ENCODE measurements at places on chromosomes 16 and 17. TPM values are rescaled to one million over a fixed set of nuclear protein-coding genes. Genes with fewer than 3 reads are reported as not detected.

- no peak for DNase-seq
Observed at GRCh38 chr17:43559161-43559816, 13.1 kb upstream of the ETV4 start.

DNA sequence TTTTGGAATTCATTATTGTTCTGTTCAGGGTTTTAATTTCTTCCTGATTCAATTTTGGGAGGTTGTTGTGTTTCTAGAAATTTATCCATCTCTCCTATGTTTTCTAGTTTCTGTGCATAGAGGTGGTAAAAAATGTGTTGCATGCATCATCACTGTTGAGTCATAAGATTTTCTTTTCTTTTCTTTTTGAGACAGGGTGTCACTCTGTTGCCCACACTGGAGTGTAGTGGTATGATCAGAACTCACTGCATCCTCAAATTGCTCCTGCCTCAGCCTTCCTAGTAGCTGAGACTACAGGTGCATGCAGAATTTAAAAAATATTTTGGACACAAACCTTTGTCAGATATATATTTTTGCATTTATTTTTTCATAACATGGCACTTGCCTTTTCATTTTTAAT lies 184.8 kb downstream of the BCAS3 start:
- no peak for DNase-seq

- no peak for DNase-seq
Observed at GRCh38 chr17:21042458-21043295, at the start of gene USP22. Gene USP22, minus strand, starts transcription at chr17:21043011. Its CDS starts 176 bp downstream, at chr17:21042835.

DNA sequence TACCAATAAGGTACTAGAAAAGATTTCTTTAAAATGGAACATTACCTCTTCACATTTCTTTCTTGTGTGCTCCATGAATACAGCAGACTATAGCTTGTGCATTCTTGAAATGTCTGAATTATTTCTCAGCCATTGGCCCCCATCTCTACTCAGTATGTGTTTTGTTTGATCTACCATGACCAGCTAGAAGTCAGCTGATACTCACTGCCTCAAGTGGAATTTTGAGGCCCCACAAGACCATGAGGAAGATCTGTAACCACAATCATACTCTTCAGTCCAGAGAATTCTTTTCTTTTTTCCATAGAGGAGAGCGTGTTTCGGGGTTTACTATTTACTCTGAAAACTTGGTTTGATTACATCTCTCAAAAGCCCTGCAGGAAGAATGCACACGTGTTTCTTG lies 319.1 kb downstream of the TOX3 start:
- no peak for DNase-seq

GRCh38 chr17:57612202-57613071 lies 132.7 kb downstream of the CCDC182 start:
- peak; percentile 70 for DNase-seq

DNA sequence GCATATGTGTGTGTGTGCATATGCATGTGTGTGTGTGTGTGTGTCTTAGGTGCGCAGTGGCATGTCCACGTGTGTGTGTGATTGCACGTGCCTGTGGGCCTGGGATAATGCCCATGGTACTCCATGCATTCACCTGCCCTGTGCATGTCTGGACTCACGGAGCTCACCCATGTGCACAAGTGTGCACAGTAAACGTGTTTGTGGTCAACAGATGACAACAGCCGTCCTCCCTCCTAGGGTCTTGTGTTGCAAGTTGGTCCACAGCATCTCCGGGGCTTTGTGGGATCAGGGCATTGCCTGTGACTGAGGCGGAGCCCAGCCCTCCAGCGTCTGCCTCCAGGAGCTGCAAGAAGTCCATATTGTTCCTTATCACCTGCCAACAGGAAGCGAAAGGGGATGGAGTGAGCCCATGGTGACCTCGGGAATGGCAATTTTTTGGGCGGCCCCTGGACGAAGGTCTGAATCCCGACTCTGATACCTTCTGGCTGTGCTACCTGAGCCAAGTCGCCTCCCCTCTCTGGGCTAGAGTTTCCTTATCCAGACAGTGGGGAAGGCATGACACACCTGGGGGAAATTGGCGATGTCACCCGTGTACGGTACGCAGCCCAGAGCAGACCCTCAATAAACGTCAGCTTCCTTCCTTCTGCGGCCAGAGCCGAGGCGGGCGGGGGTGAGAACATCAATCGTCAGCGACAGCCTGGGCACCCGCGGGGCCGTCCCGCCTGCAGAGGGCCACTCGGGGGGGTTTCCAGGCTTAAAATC lies 47.6 kb downstream of the IL21R start:
- DNase-seq = peak; percentile 36

DNA sequence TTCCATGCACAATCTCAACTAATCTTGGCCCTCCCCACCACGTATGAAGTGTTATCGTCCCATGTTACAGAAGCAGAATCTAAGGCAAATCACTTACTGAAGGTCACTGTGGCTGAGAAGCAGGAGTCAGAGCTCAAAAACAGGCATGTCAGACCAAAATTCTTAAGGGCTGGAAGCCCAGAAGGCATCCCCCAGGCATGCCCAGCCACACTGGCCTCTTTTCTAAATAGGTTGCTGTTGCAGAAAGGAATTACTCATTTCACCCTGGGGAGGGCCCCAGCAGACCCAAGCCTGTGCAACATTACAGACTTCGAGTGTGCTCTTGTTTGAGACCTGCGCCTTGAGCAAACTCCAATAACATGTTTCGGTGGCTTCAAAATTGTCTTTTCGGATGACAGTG lies 194.1 kb downstream of the RBFOX1 start:
- no peak for DNase-seq

DNA sequence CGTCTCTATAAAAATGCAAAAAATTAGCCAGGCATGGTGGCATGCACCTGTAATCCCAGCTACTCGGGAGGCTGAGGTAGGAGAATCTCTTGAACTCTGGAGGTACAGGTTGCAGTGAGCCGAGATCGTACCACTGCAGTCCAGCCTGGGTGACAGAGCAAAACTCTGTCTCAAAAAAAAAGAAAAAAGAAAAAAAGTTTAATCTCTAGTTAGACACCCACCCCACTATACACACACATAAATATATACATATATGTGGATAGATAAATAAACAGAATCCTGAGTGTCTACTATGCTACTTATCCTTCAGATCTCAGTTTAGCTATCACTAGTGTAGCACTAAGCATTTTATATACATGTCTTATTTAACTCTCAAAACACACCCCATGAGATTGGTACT lies 18.7 kb downstream of the ITGAL start:
- DNase-seq = no peak

- no peak for DNase-seq
Observed at GRCh38 chr17:39012725-39013124, 45.5 kb upstream of the FBXO47 start.

GRCh38 chr17:55430541-55431288 lies 9.1 kb upstream of the MMD start:
- DNase-seq = peak; percentile 50

- peak; percentile 47 for DNase-seq
Observed at GRCh38 chr16:30485818-30486436, 13.4 kb downstream of the ITGAL start.

- DNase-seq = no peak
Observed at GRCh38 chr16:49490321-49490705, 116.7 kb downstream of the C16orf78 start.

DNA sequence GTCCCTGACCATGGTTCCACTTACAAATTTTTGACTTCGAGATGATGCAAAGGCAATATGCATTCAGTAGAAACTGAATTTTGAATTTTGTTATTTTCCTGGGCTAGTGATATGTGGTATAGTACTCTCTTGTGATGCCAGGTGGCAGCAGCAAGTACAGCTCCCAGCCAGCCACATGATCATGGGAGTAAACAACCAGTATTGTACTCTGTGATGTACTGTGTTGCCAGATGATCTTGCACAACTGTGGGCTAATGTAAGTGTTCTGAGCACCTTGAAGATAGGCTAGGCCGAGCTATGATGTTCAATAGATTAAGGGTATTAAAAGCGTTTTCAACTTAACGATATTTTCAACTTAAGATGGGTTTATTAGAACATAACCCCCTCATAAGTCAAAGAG lies 250.8 kb downstream of the STX8 start:
- DNase-seq = no peak

- no peak for DNase-seq
Observed at GRCh38 chr17:64073771-64074703, 53.6 kb upstream of the ICAM2 start.

DNA sequence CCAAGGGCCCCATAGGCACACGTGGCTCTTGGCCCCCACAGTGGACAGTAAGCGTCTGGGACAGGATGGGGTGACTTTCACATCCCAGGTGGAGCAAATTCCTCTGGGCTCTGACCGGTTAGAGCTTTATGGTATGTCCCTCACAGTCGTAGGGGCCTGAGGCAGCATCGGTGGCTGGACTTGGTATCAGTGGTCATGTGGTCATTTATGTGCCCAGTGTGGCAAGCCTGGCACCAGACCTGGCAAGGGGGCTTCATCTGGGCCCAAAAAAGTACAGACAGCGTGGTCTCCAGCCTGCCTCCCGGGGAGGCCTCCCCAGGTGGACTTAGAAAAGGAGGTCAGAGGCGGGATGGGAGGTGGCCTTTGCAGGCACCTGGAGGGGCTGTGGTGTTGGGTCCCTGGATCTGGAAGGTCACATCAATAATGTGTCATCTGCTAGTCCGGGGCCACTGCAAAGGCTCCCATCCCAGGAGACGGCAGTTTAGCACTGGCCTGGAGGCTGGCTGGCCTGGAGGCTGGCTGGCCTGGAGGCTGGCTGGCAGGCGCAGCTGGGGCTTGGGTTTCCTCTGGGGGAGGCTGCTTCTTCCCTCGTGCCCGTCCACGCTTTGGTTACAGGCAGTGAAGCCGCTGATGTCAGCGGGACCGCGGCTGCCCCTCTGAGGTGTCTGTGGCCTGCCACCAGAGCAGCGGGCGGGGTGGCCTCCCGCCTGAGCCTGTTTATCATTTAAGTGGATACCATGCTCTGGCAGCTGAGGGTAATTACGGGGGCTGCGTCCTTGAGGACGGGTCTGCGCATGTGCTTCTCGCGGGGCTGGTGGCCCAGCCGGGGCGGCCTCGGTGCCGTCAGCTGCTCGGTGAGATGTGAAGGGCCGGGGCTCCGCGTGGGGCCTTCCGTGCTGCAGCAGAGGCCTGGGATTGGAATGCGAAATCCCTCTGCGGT lies 20.7 kb upstream of the CBX4 start:
- DNase-seq = no peak

DNA sequence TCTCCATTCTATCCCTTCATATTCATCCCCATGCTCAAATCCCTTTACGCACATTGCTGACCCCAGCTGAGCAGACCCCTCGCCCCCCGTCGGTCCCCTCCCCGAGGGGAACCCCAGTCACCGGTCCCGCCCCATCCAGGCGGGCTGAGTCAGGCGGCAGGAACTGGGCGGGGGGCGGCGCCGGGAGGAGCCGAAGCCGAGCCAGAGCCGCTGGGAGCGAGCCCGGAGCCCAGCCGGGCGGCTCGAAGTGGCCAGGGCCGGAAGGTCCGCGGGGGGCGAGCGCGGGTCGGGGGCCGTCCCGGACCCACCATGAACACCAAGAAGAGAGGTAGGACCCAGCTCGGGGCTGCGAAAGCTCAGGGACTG lies 8.6 kb downstream of the RIPOR1 start:
- DNase-seq = peak; percentile 84

GRCh38 chr16:16196099-16196498 lies 27.2 kb downstream of the ABCC6 start:
- no peak for DNase-seq

DNA sequence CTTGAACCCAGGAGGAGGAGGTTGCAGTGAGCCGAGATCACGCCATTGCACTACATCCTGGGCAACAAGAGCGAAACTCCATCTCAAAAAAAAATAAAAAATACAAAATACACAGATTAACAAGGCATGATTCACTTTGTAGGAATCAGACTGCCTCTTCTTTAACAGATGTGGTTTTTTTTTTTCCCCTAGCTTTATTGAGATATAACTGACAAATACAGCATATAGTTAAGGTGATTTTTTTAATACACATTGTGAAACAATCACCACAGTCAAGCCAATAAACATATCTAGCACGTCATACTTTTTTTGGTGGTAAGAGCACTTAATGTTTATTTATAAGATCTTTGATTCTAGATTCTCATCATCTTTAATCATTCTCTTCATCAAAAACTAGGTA lies 87.8 kb downstream of the SPAG9 start:
- no peak for DNase-seq

GRCh38 chr16:86960266-86960665 lies 356.9 kb downstream of the C16orf95 start:
- no peak for DNase-seq

- DNase-seq = no peak
Observed at GRCh38 chr17:2386400-2387085, 14.3 kb downstream of the MNT start.

- no peak for DNase-seq
Observed at GRCh38 chr16:56042416-56042815, 148.9 kb upstream of the GNAO1 start.

- peak; percentile 37 for DNase-seq
Observed at GRCh38 chr17:60602385-60602742, 2.4 kb downstream of the PPM1D start.

DNA sequence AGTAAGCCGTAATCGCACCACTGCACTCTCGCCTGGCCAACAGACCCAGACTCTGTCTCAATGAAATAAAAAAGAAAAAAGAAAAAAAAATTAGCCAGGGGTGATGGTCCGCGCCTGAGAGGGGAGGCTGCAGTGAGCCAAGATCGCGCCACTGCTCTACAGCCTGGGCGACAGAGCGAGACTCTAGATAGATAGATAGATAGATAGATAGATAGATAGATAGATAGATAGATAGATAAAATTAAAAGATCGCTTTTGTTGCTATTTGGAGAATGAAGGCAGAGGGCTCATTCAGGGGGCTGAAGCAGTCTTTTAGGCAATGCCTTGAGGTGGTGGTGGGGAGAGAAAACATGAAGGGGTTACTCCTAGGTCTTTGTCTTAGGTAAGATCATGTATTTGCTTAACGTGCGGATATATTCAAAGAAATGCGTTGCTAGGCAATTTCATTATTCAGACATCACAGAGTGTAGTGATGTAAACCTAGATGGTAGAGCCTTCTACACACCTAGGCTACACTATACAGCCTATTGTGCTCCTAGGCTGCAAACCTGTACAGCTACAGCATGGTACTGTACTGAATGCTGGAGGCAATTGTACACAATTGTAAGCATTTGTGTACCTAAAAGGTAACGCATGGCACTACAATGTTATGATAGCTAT lies 4.3 kb upstream of the HES7 start:
- DNase-seq = no peak

Gene GINS2
- total RNA-seq = 8.6 TPM

Gene PSME3IP1
- 89.0 TPM for total RNA-seq

Gene LLGL1
- 27.9 TPM for total RNA-seq

Gene RUNDC3A
- not detected for total RNA-seq

Gene FAM222B
- total RNA-seq = 9.5 TPM

Gene DNAH17
- total RNA-seq = 0.51 TPM

Gene NHLRC4
- total RNA-seq = 1.9 TPM

Gene ATP2A3
- total RNA-seq = not detected

Gene ACE
- 155 TPM for total RNA-seq

Gene CCL23
- 7.5 TPM for total RNA-seq

Gene STH
- total RNA-seq = not detected

Gene SPATA20
- total RNA-seq = 43.6 TPM
